Glutamatergic neuron (in vitro differentiated cells): ENCODE measurements at places on chromosomes 2 and 18.

GRCh38 chr2:65636813-65637483 is 204.5 kb upstream of the SPRED2 start:
- no peak for DNase-seq

DNA sequence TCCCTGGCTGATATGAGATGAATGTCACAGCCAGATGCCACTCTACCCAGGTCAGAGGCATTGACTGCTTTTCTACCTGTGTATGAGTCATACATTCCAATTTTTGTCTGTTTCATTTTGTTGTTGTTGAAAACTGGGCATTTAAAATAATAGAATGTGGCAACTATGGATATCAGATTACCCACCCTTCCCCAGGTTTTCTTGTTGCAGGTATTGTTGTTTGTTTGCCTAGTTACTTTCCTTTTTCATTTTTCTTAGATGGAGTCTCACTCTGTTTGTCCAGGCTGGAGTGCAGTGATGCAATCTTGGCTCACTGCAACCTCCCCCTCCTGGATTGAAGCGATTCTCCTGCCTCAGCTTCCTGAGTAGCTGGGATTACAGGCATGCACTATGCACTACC is 70.2 kb downstream of the LRRC30 start:
- no peak for DNase-seq

DNA sequence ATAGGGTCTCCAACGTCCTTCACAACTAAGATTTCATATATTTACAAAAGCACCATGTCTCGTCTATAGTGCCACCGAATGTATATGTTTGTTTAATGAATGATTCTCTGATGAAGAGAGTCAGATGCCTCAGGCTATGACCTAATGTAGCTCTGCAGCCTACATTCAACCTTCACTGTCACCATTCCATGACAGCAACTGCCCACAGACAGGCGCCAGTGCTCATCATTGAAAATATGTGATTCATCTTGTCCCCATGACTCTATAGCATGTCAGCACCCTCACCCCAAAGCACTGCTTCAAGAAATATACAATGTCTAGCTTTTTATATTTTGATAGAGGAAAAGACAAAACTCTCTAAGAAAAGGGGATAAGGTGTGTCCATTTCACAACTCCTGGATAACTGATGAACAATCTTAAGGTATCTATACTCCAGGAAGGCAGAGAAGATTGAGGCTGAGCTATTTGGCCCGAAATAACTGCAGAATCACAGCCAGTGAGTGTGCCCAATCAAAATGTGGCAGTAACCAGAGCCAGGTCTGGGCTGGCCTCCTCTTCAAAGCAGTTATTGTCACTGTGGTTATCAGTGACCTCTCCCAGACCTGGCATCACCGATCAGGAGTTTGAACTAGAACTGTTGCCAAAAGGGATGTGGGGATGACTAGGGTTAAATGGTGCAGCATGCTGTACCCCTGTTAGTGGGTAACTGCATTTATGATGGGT is 246.6 kb downstream of the SETBP1 start:
- no peak for DNase-seq

DNA sequence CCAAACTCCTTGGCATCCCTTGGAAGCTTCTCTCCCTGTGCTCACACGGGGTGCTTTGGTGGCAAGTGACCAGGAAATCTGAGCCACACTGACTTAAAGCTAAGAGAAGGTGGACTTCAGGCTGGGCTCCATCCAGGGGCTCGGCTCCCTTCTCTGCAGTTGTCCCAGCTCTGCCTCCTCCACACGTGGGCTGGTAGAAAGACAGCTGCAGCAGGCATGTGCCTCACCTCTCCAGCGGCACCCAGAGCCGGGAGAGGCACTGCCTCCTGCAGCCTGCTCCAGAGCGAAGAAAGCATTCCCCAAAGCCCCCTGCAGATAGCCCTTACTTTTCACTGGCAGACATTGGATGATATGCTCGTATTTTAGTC is 11.3 kb downstream of the KCNF1 start:
- DNase-seq: no peak

- DNase-seq: no peak
Observed at GRCh38 chr18:32300914-32301313, 111.1 kb downstream of the MEP1B start.
